ENCODE measurements at places on chromosomes 5 and 9. TPM values are rescaled to one million over a fixed set of nuclear protein-coding genes. Genes with fewer than 3 reads are reported as not detected.

Gene MARVELD2
- 0.14 TPM for total RNA-seq

Gene ARID3C
- total RNA-seq: 0.31 TPM

Gene EQTN
- not detected for total RNA-seq

Gene SURF2
- 15.2 TPM for total RNA-seq

Gene CARTPT
- total RNA-seq: not detected

Gene KIAA1958
- total RNA-seq: 3.5 TPM

Gene MCIDAS
- total RNA-seq: not detected

DNA sequence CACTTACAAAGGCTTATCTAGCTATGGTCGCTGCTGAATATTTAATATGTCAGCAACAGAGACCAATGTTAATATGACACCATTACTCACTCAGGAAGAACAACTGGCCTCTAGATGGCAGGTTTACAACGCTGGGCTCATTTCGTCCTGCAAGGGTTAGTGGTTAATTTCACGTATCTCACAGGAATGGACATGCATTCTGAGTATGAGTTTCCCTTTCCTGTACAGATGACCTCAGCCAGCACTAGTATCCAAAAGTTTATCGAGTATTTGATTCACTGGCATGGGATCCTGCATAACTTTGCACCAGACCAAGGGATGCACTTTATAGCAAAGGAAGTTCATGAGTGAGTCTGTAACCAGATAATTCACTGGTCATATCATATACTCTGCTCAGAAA, 8.7 kb upstream of the TRPC7 start:
- H3K27ac ChIP-seq: no peak overlapping the region
- DNase-seq: no peak
- no peaks in the 10 kb centered on the region for H3K36me3 ChIP-seq
- H3K27me3 ChIP-seq: no peaks in the 10 kb centered on the region
- no peaks in the 10 kb centered on the region for H3K4me1 ChIP-seq

- H3K27me3 ChIP-seq: no peaks in the 10 kb centered on the region
- H3K36me3 ChIP-seq: peaks cover 6% of the 10 kb centered on the region
- H3K27ac ChIP-seq: no peak overlapping the region
- no peaks in the 10 kb centered on the region for H3K4me1 ChIP-seq
- DNase-seq: no peak
- no peak overlapping the region for H3K4me3 ChIP-seq
Observed at GRCh38 chr5:167389537-167389936, 901.9 kb upstream of the WWC1 start.

GRCh38 chr9:96513622-96514021, 63.7 kb downstream of the HABP4 start:
- H3K4me3 ChIP-seq: no peak overlapping the region
- H3K36me3 ChIP-seq: no peaks in the 10 kb centered on the region
- peaks cover 3% of the 10 kb centered on the region for H3K27me3 ChIP-seq
- H3K4me1 ChIP-seq: no peaks in the 10 kb centered on the region
- no peak overlapping the region for H3K27ac ChIP-seq

DNA sequence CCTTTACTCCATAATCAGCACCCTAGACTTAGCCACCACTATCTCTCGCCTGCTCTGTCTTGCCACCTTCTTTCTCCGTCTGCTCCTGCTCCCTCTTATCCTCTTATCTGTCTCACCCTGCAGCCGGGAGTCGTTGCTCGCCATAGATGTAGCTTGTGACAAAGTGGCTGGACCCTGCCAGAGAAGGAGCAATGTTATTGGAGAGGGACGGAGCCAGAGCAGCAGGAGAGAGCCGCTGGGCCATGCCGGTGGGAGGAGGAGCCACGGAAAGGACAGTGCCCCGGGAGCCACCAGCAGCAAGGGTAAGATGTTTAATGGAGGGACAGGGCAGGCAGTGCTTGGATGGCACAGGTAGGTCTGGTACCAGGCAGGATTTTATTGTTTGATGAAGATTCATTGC, 137.3 kb downstream of the SEC61B start:
- no peak overlapping the region for H3K27ac ChIP-seq
- no peaks in the 10 kb centered on the region for H3K4me1 ChIP-seq
- DNase-seq: no peak
- H3K4me3 ChIP-seq: no peak overlapping the region
- H3K36me3 ChIP-seq: no peaks in the 10 kb centered on the region

- H3K4me3 ChIP-seq: no peak overlapping the region
- no peaks in the 10 kb centered on the region for H3K27me3 ChIP-seq
- H3K27ac ChIP-seq: no peak overlapping the region
- H3K4me1 ChIP-seq: peaks cover 11% of the 10 kb centered on the region
- H3K36me3 ChIP-seq: peaks cover 7% of the 10 kb centered on the region
Observed at GRCh38 chr5:55044175-55044574, 20.1 kb downstream of the GZMK start.

- H3K27ac ChIP-seq: no peak overlapping the region
- DNase-seq: no peak
- no peaks in the 10 kb centered on the region for H3K4me1 ChIP-seq
- H3K36me3 ChIP-seq: no peaks in the 10 kb centered on the region
- no peak overlapping the region for H3K4me3 ChIP-seq
Observed at GRCh38 chr5:168826246-168826725, 247.1 kb upstream of the PANK3 start.

- H3K27ac ChIP-seq: no peak overlapping the region
- no peak overlapping the region for H3K4me3 ChIP-seq
- no peaks in the 10 kb centered on the region for H3K4me1 ChIP-seq
- no peaks in the 10 kb centered on the region for H3K27me3 ChIP-seq
- H3K36me3 ChIP-seq: no peaks in the 10 kb centered on the region
Observed at GRCh38 chr9:95025213-95026147, 292.0 kb downstream of the FANCC start.

DNA sequence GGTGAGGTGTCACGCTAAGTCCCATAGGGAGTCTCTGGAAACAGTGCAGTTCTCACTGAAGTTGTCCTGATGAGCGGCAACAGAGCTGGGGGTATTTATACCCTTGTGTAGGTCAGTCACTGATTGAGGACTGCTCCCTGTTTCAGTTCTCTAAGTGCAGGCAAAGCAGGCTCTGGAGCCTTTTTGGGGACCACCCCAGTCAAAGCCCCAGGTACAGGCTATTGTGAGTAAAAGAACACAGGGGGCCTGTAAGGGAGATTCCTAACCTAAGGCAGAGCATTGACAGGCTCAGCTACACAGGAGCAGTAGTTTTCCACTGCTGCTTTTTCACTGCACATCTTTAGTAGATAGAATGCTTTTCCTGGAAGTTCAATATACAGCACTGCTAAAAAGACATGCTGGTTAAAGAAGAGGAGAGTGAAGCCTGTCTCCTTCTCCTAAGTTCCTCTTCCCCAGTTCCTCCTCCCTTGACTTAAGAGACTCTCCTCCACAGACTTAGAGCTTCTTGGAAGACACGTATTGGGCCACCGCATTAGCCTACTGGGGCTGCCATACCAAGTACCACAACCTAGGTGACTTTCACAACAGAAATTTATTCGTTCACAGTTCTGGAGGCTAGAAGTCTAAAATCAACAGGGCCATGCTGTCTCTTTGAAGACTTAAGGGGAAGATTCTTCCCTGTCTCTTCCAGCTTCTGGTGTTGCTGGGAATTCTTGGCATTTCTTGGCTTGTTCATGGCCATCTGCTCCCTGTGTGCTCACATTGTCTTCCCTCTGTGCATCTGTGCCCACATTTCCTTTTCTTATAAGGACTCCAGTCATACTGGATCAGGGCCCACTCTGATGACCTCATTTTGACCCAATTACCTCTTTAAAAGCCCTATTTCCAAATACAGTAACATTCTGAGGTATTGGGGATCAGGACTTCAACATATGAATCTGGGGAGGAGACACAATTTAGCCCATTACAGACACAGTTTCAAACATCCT, 221.0 kb downstream of the ESM1 start:
- no peaks in the 10 kb centered on the region for H3K36me3 ChIP-seq
- H3K27me3 ChIP-seq: no peaks in the 10 kb centered on the region
- DNase-seq: no peak
- no peak overlapping the region for H3K27ac ChIP-seq
- H3K4me3 ChIP-seq: no peak overlapping the region
- H3K4me1 ChIP-seq: peaks cover 14% of the 10 kb centered on the region

- no peaks in the 10 kb centered on the region for H3K36me3 ChIP-seq
- peaks cover 18% of the 10 kb centered on the region for H3K27me3 ChIP-seq
- no peak for DNase-seq
- H3K4me3 ChIP-seq: no peak overlapping the region
- no peaks in the 10 kb centered on the region for H3K4me1 ChIP-seq
Observed at GRCh38 chr5:135873831-135874230, 21.8 kb downstream of the IL9 start.

GRCh38 chr5:110702704-110703103, 23.8 kb downstream of the TMEM232 start:
- H3K36me3 ChIP-seq: no peaks in the 10 kb centered on the region
- no peak overlapping the region for H3K27ac ChIP-seq
- DNase-seq: no peak
- H3K27me3 ChIP-seq: no peaks in the 10 kb centered on the region
- no peak overlapping the region for H3K4me3 ChIP-seq
- H3K4me1 ChIP-seq: no peaks in the 10 kb centered on the region

DNA sequence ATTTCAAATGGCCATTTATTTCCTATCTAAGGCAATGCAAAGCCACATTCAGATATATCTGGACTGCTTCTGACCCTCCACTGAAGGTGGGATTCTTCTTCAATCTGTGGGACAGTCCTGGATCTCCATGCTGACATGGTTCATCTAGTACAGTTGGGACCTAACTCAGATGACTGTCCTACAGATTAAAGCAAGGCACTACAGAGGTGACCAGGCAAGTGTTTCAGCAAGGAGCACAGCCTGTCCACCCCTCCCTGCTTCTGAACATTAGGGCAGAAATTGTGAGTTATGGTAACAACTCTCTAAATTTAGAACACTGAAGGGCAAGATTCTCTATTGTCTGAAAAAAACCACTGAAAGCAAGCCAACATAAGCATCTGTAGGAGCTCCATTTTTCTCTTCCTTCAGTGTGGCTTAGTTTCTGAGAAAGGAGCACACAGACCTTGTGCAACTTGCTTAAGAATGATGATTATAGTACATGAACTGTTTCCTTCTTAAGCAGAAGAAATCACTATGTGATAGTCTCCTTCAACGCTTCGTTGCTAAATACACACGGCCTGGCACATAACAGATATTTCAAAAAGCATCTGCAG, 62.9 kb upstream of the BARX1 start:
- no peak for DNase-seq
- H3K36me3 ChIP-seq: peaks cover 6% of the 10 kb centered on the region
- H3K4me3 ChIP-seq: no peak overlapping the region
- H3K4me1 ChIP-seq: no peaks in the 10 kb centered on the region
- H3K27ac ChIP-seq: no peak overlapping the region
- peaks cover 5% of the 10 kb centered on the region for H3K27me3 ChIP-seq

DNA sequence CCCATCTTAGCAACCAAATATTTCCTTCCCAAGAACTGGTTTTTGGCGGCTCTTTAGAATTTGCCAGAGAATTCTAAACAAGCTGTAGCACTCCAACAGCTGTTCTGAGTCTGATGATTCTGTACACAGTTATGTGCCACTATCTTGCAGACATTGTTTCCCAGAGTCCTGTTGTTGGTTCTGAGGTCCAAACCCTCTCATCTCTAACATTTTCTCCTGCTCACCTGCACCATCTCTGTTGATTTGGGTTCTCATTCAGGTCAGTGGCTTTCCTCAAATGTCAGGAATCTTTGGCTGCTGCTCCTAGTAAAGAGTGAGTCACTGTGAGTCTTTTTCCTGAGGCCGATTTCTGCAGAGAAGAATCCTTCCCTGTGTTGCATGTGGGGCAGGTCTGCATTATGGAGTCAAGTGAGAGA, 50.0 kb downstream of the CAMSAP1 start:
- H3K4me3 ChIP-seq: no peak overlapping the region
- peaks cover 6% of the 10 kb centered on the region for H3K36me3 ChIP-seq
- H3K27me3 ChIP-seq: no peaks in the 10 kb centered on the region
- no peak overlapping the region for H3K27ac ChIP-seq
- no peak for DNase-seq
- no peaks in the 10 kb centered on the region for H3K4me1 ChIP-seq

DNA sequence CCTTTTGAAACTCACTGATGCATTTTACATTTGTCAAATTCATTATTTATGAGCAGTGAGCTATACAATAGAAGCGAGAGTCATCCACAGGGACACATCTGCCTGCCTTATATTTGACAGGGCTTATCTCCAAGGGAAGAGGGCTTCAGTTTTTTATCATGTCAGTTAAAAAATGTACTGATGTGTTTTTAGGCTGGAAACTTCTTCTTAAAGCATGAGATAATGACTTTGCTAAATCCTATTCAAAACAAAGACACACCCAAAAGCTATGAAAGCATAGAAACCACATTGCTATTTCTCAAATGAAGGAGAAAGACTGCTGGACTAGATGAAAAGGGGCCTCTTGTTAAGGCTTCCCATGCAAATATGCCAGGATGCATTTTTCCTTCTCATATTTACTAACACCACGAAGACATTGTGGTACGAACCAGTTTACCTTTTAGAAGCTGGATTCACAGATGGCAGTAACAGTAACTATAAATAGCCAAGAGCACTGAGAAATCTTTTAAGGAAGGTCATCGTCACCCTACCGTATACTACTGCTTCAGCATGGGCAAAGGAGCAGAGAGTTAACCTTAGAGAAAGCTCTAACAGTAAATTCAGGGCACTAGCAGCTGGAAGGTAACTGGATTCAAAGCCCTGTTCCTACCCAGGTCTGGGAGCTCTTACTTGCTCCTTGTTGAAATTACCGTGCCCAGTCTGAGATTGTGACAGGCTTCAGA, 86.3 kb upstream of the IFNK start:
- H3K4me1 ChIP-seq: no peaks in the 10 kb centered on the region
- DNase-seq: no peak
- no peaks in the 10 kb centered on the region for H3K36me3 ChIP-seq
- H3K27me3 ChIP-seq: peaks cover 2% of the 10 kb centered on the region
- no peak overlapping the region for H3K4me3 ChIP-seq

DNA sequence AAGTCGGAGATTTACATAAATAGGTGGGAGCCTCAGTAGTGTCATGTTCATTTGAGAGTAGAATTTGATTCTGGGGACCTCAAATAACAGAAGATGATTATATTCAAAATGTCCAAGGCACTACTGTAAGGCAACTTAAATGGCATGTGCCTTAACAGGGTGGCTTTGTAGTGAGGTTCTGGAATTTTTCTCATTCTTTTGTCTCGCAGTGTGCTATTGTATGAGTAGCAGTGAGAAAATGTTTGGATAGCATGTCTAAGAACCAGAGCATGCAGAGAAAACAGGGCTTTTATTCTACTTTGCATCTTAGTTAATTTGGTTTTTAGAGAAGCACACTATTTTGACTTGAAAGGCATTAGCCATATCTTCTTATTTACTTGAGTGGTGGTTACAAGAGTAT, 25.0 kb downstream of the MAST4 start:
- peaks cover 24% of the 10 kb centered on the region for H3K4me1 ChIP-seq
- H3K4me3 ChIP-seq: peak overlapping the region; percentile 15
- peaks cover 3% of the 10 kb centered on the region for H3K27me3 ChIP-seq
- no peak overlapping the region for H3K27ac ChIP-seq
- H3K36me3 ChIP-seq: peaks cover 6% of the 10 kb centered on the region

All from natural killer cell treated with Interleukin-12 subunit alpha and Interleukin-12 subunit beta and Interleukin-15 and Interleukin-18, amount 100 ng/mL, for 72 hours (primary cell).